ENCODE measurements at places on chromosomes 1 and 21.

DNA sequence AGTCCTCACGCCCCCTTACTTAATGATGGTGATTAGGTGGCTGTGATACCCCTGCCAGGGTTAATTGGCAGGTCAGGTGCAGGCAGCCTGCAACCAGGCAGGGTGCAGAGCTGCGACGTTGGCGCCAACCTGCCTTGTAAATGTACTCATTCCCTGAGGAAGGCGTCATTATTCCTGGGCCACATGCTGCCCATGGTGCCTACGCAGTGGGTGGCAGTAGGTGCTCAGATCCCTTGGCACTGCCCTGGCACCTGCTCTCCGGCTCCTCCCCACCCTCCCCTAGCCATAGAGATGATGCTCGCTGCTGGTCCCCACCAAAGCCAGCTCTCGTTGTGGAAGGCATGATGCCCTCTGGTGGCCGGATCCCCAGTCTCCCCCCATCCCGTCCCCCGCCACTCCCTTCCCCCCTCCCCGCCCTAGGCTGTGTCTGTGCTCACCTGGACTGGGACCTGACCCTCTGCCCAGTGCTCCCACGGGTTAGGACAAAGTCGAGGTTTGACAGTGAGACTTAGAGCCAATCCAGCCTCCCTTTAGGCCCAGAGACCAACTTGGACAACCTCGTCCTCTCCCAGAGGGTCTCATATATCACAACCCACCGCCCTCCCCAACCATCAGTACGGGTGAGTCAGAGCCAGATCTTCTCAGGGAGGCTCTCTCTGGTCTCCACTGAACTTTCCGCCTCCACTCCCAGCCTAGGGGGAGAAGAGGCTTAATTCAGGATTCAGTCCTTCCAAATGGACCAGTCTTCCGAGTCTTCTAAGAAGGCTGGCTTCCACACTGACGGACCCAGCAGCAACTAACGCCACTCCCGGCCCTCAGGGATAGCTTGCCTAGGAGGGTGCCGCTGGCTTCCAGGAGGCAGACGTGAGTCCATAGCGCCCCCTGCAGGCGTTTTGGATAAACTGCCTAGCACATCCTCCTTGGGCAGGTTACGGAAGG, 5.7 kb downstream of the KRTCAP2 start:
- peak; percentile 65 for DNase-seq

DNA sequence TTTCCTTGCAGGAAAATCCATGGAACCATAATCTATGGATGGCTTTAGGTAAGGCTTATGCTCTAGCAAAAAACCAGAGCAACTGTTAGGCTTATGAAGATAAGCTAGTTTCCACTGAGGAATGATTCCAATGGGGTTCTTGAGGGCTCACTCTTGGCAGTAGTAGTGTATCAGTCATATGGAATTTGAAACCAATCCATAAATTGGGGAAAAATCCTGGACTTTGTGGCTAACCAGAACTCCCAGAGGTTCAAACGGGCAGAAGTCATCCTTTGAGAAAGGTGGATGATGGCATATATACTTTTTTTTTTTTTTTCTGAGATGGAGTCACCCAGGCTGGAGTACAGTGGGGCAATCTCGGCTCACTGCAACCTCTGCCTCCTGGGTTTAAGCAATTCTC, 54.2 kb upstream of the ATF3 start:
- no peak for DNase-seq

GRCh38 chr1:21894034-21894881, 42.9 kb downstream of the HSPG2 start:
- DNase-seq = no peak

DNA sequence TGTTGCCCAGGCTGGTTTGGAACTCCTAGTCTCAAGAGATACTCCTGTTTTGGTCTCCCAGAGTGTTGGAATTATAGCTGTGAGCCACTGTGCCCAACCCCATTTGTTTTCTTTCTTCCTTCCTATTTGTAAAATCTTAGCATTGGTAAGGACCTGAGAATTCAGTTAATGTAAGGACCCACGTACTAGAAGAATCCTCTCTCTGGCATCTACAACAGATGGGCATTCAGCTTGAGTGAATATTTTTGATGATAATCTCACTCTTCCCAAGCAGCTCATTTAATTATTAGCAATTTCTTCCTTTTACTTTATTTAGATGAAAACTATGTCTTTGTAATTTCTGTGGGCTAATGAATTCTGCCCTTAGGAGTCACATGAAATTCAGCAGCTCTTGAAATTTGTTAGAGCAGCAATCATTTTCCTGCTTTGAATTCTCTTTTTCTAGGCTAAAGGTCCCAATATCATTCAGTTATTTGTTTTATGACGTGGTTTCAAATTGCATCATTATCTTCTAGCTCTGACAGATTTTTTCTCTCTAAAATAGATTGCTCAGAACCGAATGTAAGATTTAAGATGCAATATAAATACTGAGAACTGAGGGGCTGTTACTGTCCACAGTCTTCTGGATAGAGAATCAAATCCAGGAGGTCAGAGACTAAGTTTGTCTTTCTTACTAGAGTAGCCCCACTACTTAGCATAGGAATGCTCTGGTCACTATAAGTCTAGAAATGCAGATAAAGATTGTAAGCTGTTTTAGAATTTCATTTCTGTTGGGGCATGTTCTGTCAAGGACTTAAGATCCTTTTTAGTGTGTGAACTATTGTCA, 59.4 kb downstream of the EPB41 start:
- DNase-seq = no peak

- no peak for DNase-seq
Observed at GRCh38 chr1:97925151-97925550, 4.3 kb upstream of the DPYD start.

DNA sequence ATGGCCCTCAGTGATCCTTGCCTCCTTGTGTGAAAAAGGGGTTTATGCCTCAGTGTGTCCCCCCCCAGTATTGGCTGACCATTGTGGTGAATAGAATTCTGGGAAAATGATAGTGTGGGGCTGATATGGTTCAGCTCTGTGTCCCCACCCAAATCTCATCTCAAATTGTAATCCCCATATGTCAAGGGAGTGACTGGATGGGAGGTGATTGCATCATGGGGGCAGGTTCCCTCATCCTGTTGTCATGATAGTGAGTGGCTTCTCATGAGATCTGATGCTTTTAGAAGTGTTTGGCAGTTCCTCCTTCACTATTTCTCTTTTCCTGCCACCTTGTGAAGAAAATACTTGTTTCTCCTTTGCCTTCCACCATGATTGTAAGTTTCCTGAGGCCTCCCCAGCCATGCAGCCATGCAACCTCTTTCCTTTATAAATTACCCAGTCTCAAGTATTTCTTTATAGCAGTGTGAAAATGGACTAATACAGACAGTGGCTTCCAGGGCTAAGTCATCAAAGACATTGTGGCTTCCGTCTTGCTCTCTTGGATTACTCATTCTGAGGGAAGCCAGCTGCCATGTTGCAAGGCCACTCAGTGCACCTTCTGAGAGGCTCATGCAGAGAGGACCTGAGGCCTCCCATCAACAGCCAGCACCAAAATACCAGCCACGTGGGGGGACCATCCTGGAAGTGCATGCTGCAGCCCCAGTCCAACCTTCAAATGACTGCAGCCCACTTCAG, 40.6 kb upstream of the SOD1 start:
- no peak for DNase-seq

GRCh38 chr1:24846671-24847070, 83.4 kb downstream of the RUNX3 start:
- DNase-seq = no peak

Measured in stimulated activated CD4-positive, alpha-beta T cell treated with anti-CD3 and anti-CD28 coated beads, Interleukin-1b, Interleukin-23, amount 100 ng/mL, for 1 hour (primary cell).